HTR-8/SVneo (cell line): ENCODE measurements at places on chromosomes 6 and 20.

GRCh38 chr6:34592208-34592952, 36.3 kb upstream of the SPDEF start:
- DNase-seq = no peak

- peak; percentile 2 for DNase-seq
Measured at GRCh38 chr6:145929037-145929633, 35.0 kb downstream of the SHPRH start.

DNA sequence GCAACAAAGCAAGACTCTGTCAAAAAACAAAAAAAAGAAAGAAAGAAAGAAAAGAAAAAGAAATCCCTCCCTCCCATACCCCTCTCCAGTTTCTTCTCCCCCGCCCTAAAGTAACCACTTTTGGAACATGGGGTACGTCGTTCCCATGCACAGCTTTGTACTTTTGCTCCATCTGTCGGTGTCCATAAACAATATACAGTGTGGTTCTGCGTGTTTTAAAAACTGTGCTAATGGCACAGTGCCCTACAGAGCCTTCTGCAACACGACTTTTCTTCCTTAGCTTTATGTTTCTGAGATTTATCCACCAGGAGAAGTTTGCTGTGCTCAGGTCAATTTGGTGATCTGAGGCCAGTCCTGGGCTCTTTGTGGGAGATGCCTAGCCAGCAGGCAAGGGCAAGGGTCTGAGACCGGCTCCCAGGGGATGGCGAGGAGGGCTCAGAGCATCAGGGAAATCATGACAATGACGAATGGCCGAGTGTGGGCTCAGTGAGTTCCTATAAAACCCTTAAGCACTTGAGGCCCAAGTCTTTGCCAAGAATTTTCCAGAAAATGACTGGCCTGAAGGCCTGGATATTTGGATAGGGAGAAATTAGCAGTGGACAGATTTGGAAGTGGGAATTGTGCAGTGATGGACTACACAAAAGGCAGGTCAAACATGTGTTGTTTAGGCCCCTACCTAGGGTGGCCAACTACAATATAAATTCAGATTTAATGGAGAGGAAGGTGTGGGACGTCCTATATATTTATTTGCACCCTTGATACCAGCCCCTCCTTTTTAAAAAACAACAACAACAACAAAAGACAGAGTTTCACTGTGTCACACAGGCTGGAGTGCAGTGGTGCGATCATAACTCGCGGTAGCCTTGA, 1.9 kb upstream of the BCAS4 start:
- no peak for DNase-seq

- DNase-seq = no peak
Measured at GRCh38 chr6:53066874-53067706, 1.9 kb downstream of the FBXO9 start.

DNA sequence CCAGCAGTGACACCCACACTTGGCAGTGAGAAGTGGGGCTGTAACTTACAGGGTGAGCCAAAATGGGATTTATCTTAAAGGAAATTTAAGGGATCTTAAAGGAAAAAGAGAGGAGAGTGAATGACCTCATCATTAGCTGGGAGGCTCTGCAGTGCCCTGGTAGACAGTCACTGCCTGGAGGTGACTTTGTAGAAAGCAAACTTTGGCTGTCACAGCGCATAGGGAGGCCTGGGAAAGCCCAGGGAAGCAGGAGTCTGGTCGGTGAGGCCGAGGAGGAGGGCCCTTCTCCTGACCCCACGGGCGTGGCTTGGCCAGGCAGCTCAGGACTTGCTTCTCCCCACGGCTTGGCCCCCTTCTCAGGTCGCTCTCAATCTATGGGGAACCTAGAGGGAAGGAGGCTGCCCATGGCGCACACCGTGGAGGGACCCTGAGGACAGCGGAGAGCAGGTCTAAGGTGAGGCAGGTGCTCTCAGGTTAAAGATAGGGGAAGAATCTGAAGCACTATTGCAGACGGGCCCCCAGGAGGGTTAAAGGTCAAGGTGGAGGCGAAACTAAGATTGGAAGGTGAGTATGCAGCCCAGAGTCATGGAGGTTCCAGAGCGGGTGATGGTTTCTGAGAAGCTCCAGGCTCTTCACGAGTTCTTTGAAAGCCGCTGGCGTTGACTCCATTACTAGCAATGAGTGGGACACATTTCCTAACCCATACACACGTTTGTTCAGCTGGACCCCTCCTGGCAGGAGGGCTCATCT, 15.6 kb upstream of the RIPK1 start:
- no peak for DNase-seq

DNA sequence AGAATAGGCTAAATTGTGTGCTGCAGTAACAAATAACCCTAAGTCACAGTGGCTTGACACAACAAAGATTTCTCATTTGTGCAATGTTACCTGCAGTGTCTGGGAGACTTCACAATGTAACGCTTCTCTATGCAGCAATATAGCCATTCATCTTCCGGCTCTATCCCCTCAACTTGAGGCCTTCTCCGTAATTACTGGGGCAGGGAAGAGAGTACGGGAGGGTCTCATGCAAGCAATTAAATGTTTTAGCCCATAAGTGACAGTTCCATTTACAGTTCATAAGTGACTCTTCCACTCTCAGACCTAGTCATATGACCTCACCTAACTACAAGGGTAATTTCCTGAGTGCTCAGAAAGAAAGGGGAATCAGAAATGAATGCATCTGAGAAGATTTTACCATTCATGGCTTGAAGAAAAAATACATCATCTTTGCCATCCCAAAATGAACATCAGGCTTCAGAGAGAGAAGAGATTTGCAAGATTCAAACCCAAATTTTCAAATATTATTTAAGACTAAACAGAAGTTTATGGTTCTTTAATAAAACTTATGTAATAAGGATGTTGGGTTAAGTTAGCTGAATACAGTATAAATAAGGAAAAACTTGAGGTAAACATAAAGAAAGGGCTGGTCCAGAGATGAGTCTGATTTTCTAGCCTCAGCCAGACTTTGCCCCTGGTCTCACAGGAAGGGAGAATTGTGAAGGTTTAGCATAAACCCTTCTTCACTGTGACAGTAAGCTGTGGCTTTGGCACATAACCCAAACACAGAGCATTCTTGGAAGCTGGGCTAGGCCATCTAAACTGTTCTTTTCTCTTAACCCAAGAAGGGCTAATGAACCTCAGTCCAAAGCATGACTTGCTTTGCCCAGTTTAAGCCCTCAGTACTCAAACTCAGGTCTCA, 13.3 kb downstream of the GPR6 start:
- no peak for DNase-seq

- DNase-seq = no peak
Measured at GRCh38 chr6:61809004-61809595, 476.9 kb downstream of the KHDRBS2 start.

DNA sequence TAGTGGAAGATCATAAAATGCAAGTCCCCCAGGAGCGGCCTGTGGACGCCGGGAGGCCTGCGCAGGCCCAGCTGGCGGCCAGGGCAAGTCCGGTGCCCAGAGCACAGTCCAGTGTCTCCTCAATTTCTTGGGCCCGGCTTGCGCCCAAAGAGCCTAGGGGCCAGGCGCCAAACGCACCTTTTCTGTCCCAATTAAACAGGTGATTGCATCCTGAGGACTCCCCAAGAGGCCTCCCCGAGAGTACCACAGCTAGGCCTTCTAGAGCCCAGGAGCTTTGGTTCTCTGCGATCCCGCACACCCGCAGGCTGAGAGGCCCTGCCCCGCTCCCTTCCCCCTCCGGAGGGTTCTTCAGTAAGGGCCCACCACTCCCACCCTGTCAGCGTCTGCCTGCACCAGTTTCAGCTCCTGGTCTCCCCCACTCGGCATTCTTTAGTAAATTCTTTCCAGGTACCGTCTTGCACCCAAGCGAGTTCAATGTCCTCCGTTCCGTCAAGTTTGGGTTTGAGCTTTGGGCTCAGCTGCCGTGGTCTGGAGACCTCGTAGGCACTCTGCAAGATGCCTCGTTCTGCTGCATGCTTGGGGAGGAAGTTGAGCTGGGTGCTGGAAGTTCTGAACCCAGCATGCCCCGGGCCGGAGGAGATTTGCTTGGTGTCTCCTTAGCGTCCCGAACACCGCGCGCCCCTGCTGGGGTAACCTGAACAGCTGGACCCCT, 3.9 kb upstream of the NKX2-2 start:
- DNase-seq = no peak

- DNase-seq = no peak
Measured at GRCh38 chr20:24831232-24831631, 117.8 kb upstream of the CST7 start.

DNA sequence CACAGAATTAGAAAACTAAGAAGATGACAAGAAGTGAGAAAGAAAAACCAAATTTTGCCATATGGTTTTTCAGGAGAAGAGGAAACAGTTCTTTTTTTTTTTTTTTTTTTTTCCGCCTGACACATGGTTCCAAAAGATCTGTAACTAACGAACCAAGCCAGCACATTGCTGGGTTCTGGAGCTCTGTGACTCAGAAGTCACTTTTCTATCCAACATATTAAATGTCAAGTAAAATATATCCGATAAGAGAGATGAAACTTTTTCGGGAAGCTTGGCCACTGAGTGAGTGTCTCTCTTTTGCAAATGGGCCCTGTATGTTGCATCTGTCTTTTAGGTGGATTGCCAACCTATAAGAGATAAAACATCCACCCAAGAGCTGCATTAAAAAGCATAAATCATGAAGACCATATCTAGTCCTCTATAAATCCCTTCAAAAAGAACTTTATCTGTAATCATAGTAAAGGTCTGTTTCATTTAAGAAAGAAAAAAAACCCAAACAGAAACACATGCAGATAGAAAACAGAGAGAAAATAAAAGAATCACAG, 4.6 kb downstream of the METTL24 start:
- DNase-seq = no peak

GRCh38 chr6:37451441-37452193, 18.6 kb downstream of the CMTR1 start:
- DNase-seq = no peak

DNA sequence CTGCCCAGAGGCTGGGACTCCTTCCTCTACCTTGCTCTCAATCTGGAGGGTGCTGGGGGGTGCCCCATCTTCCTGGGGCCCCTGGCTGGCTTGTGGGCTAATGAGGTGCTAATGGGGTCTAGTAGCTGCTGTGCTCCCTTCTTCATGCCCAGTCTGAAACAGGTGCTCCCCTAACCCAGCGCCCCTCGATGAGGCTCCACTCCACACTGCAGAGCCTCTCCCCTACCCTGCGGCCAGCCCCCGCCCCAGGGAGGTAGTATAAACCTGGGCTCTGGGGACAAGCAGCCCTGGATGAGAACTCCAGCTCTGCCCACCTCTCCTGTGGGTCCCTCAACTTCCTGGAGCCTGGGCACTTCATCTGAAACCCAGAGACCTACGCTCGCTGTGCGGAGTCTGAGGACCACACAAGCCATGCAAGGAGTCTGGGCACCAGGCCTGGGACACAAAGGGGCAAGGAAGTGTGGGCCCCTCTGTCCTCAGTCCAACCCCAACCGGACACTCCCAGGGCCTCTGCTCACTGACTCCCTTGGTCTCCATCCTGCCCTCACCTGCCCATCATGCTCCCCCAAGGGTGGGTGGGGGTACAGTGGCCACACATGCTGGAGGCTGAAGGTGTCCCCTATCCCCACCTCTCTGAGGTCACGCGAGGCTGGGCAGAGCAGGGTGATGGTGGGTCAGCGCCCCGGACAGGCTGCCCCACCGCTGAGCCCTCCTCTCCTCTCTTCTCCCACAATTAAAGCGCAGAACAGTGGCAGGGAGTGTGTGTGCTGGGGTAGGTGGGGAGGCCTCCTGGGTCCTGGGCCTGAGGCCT, 6.1 kb downstream of the RPL10A start:
- no peak for DNase-seq

DNA sequence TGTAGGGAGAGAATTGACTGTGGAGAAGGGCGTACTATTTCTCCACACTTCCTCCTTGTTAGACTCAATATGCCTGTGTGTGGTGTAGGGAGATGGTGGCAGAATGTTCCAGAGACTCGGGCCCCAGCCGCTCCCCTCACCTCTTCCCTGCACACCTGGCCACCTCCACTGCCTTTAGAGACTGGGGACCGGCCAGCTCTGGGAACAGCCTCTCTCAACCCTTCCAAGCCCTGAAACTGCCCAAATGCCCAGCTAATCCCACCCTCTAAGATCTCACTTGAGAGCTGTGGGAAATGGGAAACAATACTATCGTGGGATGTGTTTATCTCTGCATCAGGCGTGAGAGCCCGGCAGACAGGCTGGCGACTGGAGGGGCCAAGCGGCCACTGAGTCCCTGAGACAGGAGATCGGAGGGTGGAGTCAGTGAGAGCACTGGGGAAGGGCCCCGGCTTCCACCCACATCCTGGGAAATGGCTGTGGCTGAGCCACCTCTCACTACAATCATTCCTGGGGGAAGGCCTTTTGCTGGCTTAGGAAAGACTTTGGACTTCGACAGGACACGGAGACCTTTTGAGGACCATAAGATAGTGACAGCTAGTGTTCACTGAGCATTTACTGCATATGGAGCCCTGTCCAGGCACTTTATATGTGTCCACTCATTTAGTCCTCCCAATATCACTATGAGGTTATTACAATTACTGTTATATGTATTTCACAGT, 31.0 kb upstream of the MRPS18A start:
- no peak for DNase-seq
